Mononuclear cell (primary cell): ENCODE measurements at places on chromosomes 12 and 14. TPM values are rescaled to one million over a fixed set of nuclear protein-coding genes. Genes with fewer than 3 reads are reported as not detected.

Gene KRT71
- not detected for total RNA-seq

Gene IKZF4
- 1.3 TPM for total RNA-seq

Gene SLC25A47
- total RNA-seq, result 0.10 TPM

Gene KIF26A
- not detected for total RNA-seq

Gene PDZRN4
- total RNA-seq, result not detected

Gene CLEC14A
- not detected for total RNA-seq

Gene C12orf50
- under 0.01 TPM for total RNA-seq

Gene TCHP
- 7.9 TPM for total RNA-seq

Gene FAM181A
- total RNA-seq, result not detected

Gene KRT73
- total RNA-seq, result 21.4 TPM

Gene CLEC6A
- total RNA-seq, result 1.0 TPM

Gene CBX5
- total RNA-seq, result 16.0 TPM

Gene GALNT6
- 11.3 TPM for total RNA-seq

Gene SLCO1B1
- not detected for total RNA-seq
